ENCODE measurements at places on chromosomes 2 and 18.
A peak's percentile ranks its signal among the peaks of the same experiment; 100 is the strongest.

DNA sequence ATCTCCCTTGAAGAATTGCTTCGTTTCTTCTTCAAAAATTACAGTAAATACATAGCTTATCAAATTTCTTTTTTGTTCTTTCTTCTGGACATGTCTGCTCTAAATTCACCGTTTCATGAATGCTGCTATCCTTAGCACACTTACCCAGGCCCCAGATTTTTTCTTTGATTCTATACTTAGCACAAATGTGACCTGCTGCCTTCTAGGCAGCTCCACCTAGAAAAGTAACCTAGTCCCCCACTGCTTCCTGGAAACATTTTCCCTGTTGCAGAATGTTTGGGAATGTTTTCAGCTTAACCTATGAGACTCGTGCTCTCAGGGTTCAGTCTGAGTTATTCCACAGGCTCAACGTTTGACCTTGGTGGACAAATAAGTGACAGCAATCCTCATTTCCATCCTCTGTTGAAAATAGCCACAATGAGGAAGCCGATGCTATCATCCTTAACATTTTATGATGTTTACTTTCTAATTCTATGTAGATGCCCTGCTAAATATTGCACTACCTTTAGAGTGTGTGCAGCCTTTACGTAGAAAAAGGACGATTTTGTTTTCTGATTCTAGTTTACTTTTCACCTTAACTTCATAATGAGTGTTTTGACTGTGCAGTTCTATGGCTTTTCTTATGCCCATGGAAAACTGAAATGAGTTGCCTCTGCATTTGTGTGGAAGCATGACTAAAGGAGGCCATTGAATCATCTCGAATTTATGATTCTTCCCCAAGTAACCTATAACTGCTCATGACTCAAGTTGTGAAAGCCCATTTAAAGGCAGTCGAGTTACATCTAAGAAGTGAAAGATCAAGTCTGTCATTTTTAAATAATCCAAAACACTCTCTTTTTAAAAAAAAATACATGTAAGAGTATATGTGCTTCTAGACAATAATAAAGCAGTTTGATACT, 47.7 kb downstream of the TMEM182 start:
- no peak for DNase-seq
- H3K4me1 ChIP-seq: no peaks in the 10 kb centered on the region
- no peak overlapping the region for H3K4me3 ChIP-seq
- H3K27me3 ChIP-seq: no peaks in the 10 kb centered on the region
- H3K27ac ChIP-seq: no peak overlapping the region

DNA sequence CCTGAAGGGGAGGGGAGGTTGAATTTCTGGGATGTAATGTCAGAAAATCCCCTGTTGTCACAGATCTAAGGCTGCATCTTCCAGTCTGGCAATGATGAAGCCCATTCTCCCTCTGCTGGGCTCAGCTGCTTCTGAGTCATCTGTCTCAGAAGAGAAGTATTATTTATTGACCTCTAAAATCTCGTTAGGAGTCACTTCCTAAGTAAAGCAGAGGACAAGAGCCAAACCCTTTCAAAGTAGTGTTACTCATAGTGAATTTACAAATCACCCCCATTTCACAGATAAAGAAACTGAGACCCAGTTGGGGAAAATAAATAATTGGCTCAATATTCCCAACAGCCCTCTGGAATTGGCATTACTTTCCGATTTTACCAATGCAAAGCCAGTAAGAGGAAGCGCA, 167.3 kb upstream of the SKOR2 start:
- no peak overlapping the region for H3K27ac ChIP-seq
- no peaks in the 10 kb centered on the region for H3K36me3 ChIP-seq
- DNase-seq: no peak
- no peaks in the 10 kb centered on the region for H3K4me1 ChIP-seq

DNA sequence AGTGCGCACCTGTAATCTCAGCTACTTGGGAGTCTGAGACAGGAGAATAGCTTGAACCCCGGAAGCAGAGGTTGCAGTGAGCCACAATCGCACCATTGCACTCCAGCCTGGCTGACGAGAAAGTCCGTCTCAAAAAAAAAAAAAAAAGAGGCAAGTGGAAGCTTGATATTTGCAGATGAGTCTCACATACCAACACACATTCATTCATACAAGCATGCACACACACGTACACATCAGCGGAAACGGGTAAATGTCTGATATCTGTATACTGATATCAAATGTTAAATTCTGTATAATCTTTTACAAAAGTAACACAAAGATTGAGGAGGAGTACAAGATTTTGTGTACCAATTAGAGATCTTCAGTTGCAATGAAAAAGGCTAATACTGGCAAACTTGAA, 47.8 kb upstream of the SPOPL start:
- H3K36me3 ChIP-seq: no peaks in the 10 kb centered on the region
- H3K4me3 ChIP-seq: no peak overlapping the region
- H3K4me1 ChIP-seq: no peaks in the 10 kb centered on the region

GRCh38 chr2:8796878-8797550, 40.4 kb downstream of the KIDINS220 start:
- no peak overlapping the region for H3K27ac ChIP-seq
- H3K36me3 ChIP-seq: no peaks in the 10 kb centered on the region
- no peaks in the 10 kb centered on the region for H3K27me3 ChIP-seq
- H3K4me3 ChIP-seq: no peak overlapping the region

DNA sequence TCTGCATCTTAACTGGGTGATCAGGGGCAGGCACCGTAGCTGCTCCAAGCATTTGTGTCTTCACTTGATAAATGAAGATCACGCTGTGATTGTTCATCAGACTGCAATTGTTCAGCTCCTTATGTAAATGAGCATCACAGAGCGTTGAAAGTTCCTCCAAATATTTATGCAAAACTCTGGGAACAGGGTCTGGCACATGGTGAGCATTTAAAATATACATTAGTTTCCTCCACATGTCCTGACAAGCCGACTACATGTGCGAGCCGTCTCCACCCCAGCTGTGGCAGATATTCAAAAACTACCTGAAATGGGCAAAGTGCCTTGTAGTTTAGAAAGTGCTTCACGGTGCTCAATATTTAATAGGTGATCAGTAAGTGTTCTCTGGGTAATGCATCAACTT, 175.1 kb upstream of the ID2 start:
- H3K4me3 ChIP-seq: no peak overlapping the region
- no peaks in the 10 kb centered on the region for H3K4me1 ChIP-seq
- DNase-seq: no peak
- no peaks in the 10 kb centered on the region for H3K27me3 ChIP-seq

GRCh38 chr2:118981632-118982031, 39.6 kb downstream of the MARCO start:
- DNase-seq: no peak
- no peaks in the 10 kb centered on the region for H3K36me3 ChIP-seq
- no peaks in the 10 kb centered on the region for H3K4me1 ChIP-seq
- H3K27ac ChIP-seq: no peak overlapping the region
- H3K27me3 ChIP-seq: no peaks in the 10 kb centered on the region
- no peak overlapping the region for H3K4me3 ChIP-seq

DNA sequence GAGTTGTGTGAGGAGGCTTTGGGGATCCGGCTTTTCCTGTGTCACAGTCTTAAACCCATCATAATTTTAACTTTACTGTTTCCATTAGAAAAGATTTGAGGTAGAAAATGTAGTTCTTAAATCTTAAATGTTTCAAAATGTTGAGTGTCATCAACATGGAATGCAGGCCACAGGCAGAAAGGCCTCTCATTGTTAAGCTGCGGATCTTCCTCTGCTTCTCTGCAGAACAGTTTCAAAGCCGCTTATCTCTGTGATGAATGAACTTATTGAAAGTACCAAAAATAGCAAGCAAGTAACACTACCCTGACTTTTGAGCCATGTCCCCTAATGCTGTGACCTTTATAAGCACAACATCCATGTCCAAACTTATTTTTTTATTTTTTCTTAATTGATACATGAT, 1645.8 kb downstream of the DPP10 start:
- H3K4me1 ChIP-seq: no peaks in the 10 kb centered on the region
- no peak overlapping the region for H3K27ac ChIP-seq
- H3K4me3 ChIP-seq: no peak overlapping the region
- no peak for DNase-seq
- no peaks in the 10 kb centered on the region for H3K36me3 ChIP-seq

GRCh38 chr2:80185091-80185490, 119.5 kb downstream of the LRRTM1 start:
- no peaks in the 10 kb centered on the region for H3K27me3 ChIP-seq
- no peak for DNase-seq

DNA sequence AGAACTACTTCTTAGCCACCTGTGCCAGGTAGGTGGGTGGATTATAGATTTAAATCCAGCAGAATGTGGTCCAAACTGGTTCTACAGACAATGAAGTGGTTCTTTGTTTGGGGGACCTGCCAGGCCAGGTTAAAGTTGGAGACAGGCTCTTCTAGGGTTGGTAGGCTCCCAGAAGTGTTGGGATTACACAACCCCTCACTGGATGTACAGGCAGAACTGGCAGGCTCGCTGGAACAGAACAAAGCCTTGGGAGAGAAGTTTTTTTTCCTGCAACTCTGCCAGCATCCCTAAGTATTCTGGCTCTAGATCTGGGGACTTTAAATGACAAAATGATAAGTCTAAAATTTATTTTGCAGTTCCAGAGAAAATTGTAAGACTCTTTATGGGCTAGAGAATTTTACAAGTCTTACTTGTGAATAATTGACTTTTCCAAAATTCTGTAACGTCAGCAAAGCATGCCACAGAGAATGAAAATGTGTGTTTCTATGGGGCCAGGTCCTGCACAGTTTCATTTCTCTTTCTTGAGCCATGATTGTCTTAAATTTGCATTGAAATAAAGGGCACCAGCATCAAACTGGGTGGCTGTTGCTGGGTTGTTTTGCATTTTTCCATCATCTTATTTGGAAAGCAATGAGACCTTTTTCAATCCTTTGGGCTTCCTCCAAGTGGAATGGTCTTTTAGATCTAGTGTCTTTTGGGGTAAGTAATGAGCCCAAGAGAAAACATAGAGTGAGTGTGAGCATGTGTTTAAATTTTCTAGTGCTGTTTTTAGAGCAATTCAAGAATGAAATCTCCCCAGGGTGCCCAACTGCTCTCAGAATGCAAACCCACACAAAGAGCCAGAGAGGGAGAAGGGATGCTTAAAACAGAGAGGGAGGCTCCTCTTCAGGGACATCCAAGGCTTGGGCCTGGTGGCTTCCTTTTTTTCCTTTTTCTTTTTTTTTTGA, 32.4 kb upstream of the ATL2 start:
- no peak overlapping the region for H3K4me3 ChIP-seq
- H3K4me1 ChIP-seq: peaks cover 20% of the 10 kb centered on the region
- no peaks in the 10 kb centered on the region for H3K27me3 ChIP-seq
- DNase-seq: peak; percentile 57
- peak overlapping the region; percentile 66 for H3K27ac ChIP-seq

- no peak for DNase-seq
- peaks cover 26% of the 10 kb centered on the region for H3K4me1 ChIP-seq
- H3K27me3 ChIP-seq: no peaks in the 10 kb centered on the region
- no peak overlapping the region for H3K4me3 ChIP-seq
These were observed 2.4 kb downstream of the MYL12B start for GRCh38 chr18:3264362-3264761.

DNA sequence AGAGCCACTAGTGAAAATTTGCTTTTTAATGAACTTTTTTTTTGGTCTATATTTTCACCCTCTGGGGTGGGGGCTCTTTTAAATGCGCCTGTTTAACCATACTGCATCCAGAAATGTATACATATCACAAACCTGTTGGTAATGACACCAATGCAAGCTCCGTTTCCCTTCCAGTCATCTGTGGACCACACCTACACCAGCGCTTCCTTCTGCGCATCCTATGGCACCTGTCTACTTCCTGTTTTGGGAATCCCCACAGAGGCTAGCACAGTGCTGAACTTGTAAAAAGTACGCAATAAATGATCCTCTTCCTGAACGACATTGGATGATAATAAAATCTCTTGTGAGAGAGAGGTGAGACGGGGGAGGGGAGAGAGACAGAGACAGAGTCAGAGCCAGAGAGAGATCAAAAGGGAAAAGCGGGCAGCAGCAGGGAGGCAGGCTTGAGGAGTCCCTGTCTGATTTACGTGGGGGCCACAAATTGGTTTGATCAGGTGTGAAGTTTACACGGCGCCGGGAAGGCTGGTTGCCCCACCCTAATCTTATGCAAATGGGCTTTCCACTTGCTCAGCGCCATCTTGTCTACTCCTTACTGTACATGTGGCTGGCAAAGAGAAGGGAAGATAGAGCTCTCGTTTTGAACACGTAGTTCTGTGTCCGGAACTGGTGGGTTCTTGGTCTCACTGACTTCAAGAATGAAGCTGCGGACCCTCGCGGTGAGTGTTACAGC, 38.1 kb upstream of the SLC38A11 start:
- DNase-seq: no peak
- H3K4me1 ChIP-seq: no peaks in the 10 kb centered on the region
- no peak overlapping the region for H3K27ac ChIP-seq

DNA sequence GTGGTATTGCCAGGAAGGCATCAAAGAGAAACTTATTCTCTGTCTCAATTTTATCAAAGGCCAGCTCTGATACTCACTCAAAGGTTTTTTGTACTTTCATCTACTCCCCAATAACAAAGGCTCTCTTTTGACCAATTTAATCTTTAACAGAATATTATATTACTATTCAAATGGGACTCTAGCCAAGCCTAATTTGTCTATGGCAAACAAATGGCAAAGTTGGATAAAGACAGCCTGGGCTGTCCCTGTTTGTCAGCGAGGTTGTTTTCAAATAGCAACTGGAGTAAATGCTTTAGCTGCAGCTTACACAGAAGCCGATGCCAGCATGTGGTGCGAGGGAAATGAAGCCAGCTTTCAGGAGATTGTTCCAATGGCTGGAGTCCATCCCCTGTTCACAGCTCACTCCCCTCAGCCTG, 80.1 kb upstream of the CTNNA2 start:
- H3K4me1 ChIP-seq: no peaks in the 10 kb centered on the region
- H3K27me3 ChIP-seq: no peaks in the 10 kb centered on the region
- H3K36me3 ChIP-seq: no peaks in the 10 kb centered on the region
- no peak overlapping the region for H3K4me3 ChIP-seq
- H3K27ac ChIP-seq: no peak overlapping the region
- no peak for DNase-seq

DNA sequence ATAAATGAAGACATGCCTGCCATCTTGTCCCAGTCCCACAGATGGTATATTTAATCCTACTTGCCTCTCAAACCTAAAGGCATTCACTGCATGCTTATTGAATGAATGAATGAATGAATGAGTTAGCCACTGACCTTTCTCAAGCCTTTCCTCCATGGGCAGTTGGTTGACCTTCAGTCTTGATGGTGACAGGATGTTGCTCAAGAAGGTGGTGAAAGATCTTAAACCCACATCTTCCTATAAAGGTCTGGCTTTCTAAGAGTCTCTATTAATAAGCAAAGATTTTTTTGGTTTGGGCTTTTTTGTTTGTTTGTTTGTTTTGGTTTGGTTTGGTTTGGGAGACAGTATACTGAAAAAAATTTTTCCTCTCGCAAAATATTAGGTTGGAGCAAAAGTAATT, 41.7 kb downstream of the KIAA2012 start:
- no peaks in the 10 kb centered on the region for H3K36me3 ChIP-seq
- H3K4me3 ChIP-seq: no peak overlapping the region
- H3K27me3 ChIP-seq: no peaks in the 10 kb centered on the region
- DNase-seq: no peak

GRCh38 chr2:156845806-156846558, 409.8 kb downstream of the GPD2 start:
- H3K4me1 ChIP-seq: no peaks in the 10 kb centered on the region
- no peaks in the 10 kb centered on the region for H3K27me3 ChIP-seq
- no peaks in the 10 kb centered on the region for H3K36me3 ChIP-seq

Data from ovary (tissue), 10 donors.